ENCODE measurements at places on chromosomes 16 and 17. TPM values are rescaled to one million over a fixed set of nuclear protein-coding genes. Genes with fewer than 3 reads are reported as not detected.

DNA sequence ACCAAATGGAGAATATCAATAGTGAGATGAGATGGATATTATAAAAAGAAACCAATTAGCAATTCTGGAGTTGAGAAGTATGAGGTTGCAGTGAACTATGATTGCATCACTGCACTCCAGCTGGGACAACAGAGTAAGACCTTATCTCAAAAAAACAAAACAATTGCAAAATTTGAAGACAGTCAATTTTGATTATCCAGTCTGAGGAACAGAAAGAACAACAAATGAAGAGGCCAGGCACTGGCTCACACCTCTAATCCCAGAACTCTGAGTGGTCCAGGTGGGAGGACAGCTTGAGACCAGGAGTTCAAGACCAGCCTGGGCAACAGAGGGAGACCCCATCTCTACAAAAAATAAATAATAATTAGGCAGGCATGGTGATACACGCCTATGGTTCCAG, 35.0 kb downstream of the USP32 start:
- peaks cover 26% of the 10 kb centered on the region for H3K4me1 ChIP-seq
- no peak for DNase-seq
- H3K4me3 ChIP-seq = no peak overlapping the region
- no peaks in the 10 kb centered on the region for H3K27me3 ChIP-seq
- no peaks in the 10 kb centered on the region for H3K36me3 ChIP-seq
- H3K27ac ChIP-seq = peak overlapping the region; percentile 28

DNA sequence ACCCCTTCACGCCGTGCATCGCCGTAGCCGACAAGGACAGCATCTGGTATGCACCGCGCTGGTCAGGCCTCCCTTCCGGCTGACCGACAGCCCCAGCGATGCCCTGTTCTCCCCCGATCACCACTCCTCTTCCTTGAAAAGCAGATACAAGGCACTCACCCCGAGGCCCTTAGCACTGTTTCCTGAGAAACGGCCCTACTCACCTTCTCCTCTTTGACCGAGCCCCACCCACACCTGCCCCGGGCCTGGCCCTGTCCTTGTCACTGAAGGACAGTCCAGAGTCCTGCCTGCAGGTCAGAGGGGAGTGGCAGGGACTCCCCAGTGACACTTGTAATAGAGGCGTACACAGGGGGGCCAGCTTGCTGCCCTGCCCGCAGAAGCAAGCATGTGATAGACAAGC, 45.9 kb upstream of the CHMP6 start:
- peaks cover 2% of the 10 kb centered on the region for H3K4me1 ChIP-seq
- H3K27ac ChIP-seq = no peak overlapping the region
- DNase-seq = no peak
- H3K27me3 ChIP-seq = no peaks in the 10 kb centered on the region
- H3K36me3 ChIP-seq = peaks cover 31% of the 10 kb centered on the region

DNA sequence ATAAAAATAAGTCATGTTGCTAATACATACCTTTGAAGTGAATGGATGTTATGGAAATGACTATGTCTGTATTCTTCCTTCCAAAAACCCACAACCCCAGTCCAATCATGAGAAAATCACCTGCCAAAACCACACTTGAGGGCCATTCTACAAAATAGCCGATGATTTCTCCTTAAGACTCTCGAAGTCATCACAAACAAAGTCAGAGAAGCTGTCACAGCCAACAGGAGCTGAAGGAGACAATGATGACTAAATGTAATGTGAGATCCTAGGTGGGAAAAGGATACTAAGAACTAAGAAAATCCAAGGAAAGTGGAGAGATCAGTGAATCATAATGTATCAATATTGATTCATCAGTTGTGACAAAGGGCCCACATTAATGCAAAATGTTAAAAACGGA, 432.9 kb upstream of the DYNLRB2 start:
- H3K4me3 ChIP-seq = no peak overlapping the region
- H3K4me1 ChIP-seq = no peaks in the 10 kb centered on the region
- no peaks in the 10 kb centered on the region for H3K27me3 ChIP-seq
- no peak overlapping the region for H3K27ac ChIP-seq
- DNase-seq = no peak

DNA sequence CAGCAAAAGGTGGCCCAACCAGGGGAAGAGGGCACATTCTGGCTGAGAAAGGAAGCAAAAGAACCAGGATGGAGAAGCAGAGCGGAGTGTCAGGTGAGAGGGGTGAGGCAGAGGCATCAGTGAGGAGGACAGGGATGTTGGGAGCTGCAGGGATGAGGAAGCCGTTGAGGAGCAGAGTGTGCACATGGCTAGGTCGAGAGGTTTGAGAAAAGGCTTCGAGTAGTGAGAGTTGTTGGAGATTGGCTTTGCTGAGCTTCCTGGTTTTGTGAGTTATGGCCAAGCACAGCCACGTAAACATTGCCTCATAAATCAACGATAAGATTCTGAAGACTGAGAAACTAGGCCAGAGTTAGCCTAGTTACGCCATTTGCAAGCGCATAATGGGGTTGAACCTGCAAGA, 26.9 kb downstream of the DNAH2 start:
- no peak overlapping the region for H3K4me3 ChIP-seq
- no peak for DNase-seq
- H3K4me1 ChIP-seq = no peaks in the 10 kb centered on the region
- H3K27me3 ChIP-seq = no peaks in the 10 kb centered on the region
- no peaks in the 10 kb centered on the region for H3K36me3 ChIP-seq
- H3K27ac ChIP-seq = no peak overlapping the region

GRCh38 chr17:15121426-15121825, 143.7 kb downstream of the PMP22 start:
- no peak for DNase-seq
- H3K36me3 ChIP-seq = no peaks in the 10 kb centered on the region
- no peaks in the 10 kb centered on the region for H3K27me3 ChIP-seq
- no peaks in the 10 kb centered on the region for H3K4me1 ChIP-seq
- H3K4me3 ChIP-seq = no peak overlapping the region
- H3K27ac ChIP-seq = no peak overlapping the region

GRCh38 chr17:69539781-69540319, 125.4 kb downstream of the MAP2K6 start:
- no peaks in the 10 kb centered on the region for H3K4me1 ChIP-seq
- H3K36me3 ChIP-seq = peaks cover 76% of the 10 kb centered on the region
- H3K27me3 ChIP-seq = no peaks in the 10 kb centered on the region

- H3K27ac ChIP-seq = no peak overlapping the region
- H3K4me3 ChIP-seq = no peak overlapping the region
- no peaks in the 10 kb centered on the region for H3K36me3 ChIP-seq
- H3K27me3 ChIP-seq = no peaks in the 10 kb centered on the region
- no peaks in the 10 kb centered on the region for H3K4me1 ChIP-seq
Observed at GRCh38 chr16:48511071-48511540, 98.9 kb downstream of the N4BP1 start.

- H3K27ac ChIP-seq = no peak overlapping the region
- H3K27me3 ChIP-seq = peaks cover 48% of the 10 kb centered on the region
- DNase-seq = no peak
- H3K4me3 ChIP-seq = no peak overlapping the region
- peaks cover 20% of the 10 kb centered on the region for H3K4me1 ChIP-seq
- no peaks in the 10 kb centered on the region for H3K36me3 ChIP-seq
Observed at GRCh38 chr17:44828919-44829522, 1.1 kb downstream of the GJC1 start.

- peak overlapping the region; percentile 3 for H3K27ac ChIP-seq
- H3K27me3 ChIP-seq = no peaks in the 10 kb centered on the region
- H3K4me1 ChIP-seq = peaks cover 26% of the 10 kb centered on the region
- peak; percentile 83 for DNase-seq
Observed at GRCh38 chr16:48317614-48318315, 67.4 kb downstream of the SIAH1 start.

GRCh38 chr17:5793157-5793556, 208.8 kb upstream of the NLRP1 start:
- no peaks in the 10 kb centered on the region for H3K4me1 ChIP-seq
- no peak for DNase-seq
- H3K27me3 ChIP-seq = no peaks in the 10 kb centered on the region
- H3K27ac ChIP-seq = no peak overlapping the region

GRCh38 chr16:57775661-57776469, 26.4 kb downstream of the KIFC3 start:
- no peak for DNase-seq
- no peaks in the 10 kb centered on the region for H3K36me3 ChIP-seq

DNA sequence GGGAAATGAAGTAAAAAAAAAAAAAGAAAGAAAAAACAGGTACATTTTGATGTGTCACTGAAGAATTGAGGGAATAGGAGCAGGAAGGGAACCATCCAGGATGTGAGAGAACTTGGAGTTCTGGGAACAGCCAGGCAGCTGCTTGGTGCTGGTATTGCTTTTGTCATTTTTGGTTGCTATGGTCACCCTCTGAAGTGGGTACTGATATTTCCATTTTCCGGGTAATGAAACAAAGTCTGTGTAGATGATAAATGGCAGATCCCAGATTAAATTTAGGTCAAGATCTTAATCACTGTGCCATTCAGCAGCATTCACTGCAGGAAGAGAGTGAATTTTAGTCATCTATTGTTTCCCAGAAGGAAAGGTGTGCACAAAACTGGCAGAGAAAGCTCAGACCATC, 93.6 kb downstream of the ABCA8 start:
- no peaks in the 10 kb centered on the region for H3K4me1 ChIP-seq
- H3K27ac ChIP-seq = no peak overlapping the region
- H3K4me3 ChIP-seq = no peak overlapping the region

- H3K36me3 ChIP-seq = no peaks in the 10 kb centered on the region
- peaks cover 30% of the 10 kb centered on the region for H3K4me1 ChIP-seq
- no peak overlapping the region for H3K4me3 ChIP-seq
- no peak for DNase-seq
Observed at GRCh38 chr17:4744999-4745969, 5.6 kb upstream of the CXCL16 start.

DNA sequence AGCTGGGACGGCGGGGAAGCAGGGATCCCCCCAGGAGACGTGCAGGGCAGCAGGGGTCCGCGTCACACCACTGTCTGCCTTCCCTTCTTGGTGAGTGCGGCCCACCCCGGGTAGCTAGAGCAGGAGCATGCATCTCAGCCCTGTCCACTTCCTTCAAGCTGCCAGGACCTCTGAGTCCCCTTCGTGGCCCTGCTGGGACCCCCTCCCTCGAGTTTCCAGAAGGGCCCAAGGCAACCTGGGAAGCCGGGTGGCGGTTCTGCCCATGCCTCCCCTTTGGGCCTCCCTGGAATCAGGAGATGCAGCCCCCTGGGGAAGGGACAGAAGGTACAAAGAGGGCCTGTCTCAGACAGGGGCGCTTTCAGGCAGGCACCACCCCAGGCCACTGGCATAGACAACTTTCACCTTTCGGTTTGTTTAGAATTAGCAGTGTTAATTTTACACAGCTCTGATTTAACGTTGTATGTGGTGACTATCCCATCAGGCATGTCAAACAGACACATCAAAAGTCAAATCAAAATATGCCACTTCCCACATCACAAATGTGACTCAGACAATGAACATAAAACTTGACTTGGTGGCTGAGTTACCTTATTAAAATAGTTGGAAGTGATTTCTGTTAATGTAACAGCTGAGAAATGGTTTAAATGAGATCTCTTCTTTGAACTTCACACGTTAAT, 94.5 kb upstream of the METRNL start:
- H3K27ac ChIP-seq = no peak overlapping the region
- H3K4me1 ChIP-seq = peaks cover 26% of the 10 kb centered on the region
- no peak for DNase-seq
- no peaks in the 10 kb centered on the region for H3K27me3 ChIP-seq
- H3K4me3 ChIP-seq = no peak overlapping the region

- DNase-seq = peak; percentile 76
- H3K27me3 ChIP-seq = no peaks in the 10 kb centered on the region
- peaks cover 16% of the 10 kb centered on the region for H3K36me3 ChIP-seq
- H3K4me1 ChIP-seq = peaks cover 38% of the 10 kb centered on the region
- H3K4me3 ChIP-seq = peak overlapping the region; percentile 54
- peak overlapping the region; percentile 54 for H3K27ac ChIP-seq
Observed at GRCh38 chr17:57988301-57989250, 522 bp upstream of the VEZF1 start.

DNA sequence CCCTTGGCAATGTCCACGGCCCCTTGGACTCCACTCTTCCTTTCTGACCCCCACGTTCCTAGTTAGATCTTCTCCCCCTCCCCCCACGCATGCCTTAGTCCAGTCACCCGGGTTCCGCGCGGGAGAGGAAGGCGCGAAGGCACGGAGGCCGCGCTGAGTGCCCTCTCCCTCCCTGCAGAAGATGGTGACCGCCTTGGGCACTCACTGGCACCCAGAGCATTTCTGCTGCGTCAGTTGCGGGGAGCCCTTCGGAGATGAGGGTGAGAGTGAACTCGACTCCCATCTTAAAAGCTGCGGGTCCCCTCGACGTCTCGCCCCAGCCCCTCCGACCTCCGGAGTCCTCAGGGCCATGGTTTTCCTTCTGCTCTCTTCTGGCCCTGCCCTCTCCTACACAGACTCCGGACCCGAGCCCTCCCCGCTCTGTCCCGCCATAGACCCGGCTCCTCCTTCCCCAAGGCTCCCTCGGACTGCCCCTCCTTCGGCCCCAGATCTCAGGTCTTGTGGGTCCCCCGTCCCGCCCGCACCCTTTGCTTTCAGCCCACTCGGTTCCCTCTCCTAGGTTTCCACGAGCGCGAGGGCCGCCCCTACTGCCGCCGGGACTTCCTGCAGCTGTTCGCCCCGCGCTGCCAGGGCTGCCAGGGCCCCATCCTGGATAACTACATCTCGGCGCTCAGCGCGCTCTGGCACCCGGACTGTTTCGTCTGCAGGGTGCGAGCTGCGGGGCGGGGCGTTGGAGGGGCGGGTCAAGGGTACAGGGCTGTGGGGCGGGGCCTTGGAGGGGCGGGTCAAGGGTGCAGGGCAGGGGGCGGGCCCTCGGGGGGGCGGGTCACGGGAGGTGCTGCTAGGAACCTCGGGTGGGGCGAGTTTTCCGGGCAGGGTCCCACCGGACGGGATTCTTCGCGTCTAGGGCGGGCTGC, 4.6 kb downstream of the TGFB1I1 start:
- peak overlapping the region; percentile 78 for H3K4me3 ChIP-seq
- DNase-seq = peak; percentile 56
- H3K27ac ChIP-seq = no peak overlapping the region
- no peaks in the 10 kb centered on the region for H3K27me3 ChIP-seq
- peaks cover 38% of the 10 kb centered on the region for H3K4me1 ChIP-seq
- H3K36me3 ChIP-seq = no peaks in the 10 kb centered on the region

GRCh38 chr16:81816351-81816750, 37.3 kb downstream of the PLCG2 start:
- H3K27me3 ChIP-seq = no peaks in the 10 kb centered on the region
- no peak for DNase-seq
- H3K4me1 ChIP-seq = peaks cover 55% of the 10 kb centered on the region
- peaks cover under 1% of the 10 kb centered on the region for H3K36me3 ChIP-seq
- H3K27ac ChIP-seq = no peak overlapping the region

DNA sequence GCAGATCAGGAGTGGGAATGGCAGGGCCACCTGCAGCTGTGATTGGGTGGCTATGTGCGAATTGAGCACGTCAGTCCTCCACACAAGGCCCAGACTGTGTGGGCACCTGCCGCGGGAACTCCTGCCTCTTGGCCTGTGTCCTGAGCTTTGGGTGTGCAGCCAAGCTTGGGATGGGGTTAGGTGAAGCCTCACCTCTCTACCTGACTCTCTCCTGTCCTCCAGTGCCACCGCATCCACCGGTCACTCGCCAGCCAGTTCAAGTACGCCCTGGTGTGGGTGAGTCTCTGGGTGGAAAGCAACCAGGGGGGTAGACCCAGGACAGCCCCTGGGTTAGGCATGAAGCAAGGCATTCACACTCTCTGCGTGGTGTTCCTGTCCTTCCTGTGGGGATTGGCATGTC, 2.3 kb upstream of the MYO15A start:
- H3K4me3 ChIP-seq = no peak overlapping the region
- no peak for DNase-seq
- H3K27ac ChIP-seq = no peak overlapping the region
- peaks cover 4% of the 10 kb centered on the region for H3K4me1 ChIP-seq
- H3K27me3 ChIP-seq = no peaks in the 10 kb centered on the region

Gene SPNS3
- polyA plus RNA-seq = 9.1 TPM

Gene CHST4
- not detected for polyA plus RNA-seq

Gene TLCD1
- 0.79 TPM for polyA plus RNA-seq

Gene TIMP2
- 6.4 TPM for polyA plus RNA-seq
